ENCODE measurements at places on chromosomes 11 and 22. TPM values are rescaled to one million over a fixed set of nuclear protein-coding genes. Genes with fewer than 3 reads are reported as not detected.

KRTAP5-11 gene
- not detected for total RNA-seq

CCDC89 gene
- 4.4 TPM for total RNA-seq

EIF3L gene
- total RNA-seq, result 323 TPM

DNA sequence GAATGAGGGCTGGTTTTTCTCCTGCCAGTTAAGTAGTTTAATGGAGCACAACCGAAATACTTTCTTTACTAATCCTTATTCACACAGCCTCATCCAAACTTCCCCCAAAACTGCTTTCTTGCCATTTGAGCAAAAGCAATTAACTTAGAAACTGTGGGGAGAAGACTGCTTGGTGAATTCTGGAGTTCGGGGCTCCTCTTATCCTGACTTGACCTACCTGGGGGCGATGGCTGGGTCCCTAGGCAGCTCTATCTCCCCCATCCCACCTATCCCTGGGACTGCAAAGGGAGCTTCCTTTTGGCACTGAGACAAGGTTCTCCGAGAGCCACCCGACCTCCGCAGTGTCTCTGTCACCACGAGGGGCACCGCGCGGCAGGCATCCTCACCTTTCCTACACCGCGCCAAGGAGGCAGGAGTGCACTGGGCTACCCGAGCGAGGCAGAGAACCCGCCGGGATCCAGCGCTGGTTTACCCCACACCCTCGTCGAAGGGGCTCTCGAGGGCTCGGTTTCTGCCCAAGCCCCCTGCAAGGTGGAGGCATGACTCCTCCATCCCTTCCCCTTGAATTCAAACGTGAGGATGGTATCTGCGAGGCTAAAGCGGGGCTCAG is 759 bp downstream of the DESI1 start:
- peak; percentile 60 for DNase-seq

TMEM191B gene
- not detected for total RNA-seq

ANO9 gene
- total RNA-seq, result not detected

DNA sequence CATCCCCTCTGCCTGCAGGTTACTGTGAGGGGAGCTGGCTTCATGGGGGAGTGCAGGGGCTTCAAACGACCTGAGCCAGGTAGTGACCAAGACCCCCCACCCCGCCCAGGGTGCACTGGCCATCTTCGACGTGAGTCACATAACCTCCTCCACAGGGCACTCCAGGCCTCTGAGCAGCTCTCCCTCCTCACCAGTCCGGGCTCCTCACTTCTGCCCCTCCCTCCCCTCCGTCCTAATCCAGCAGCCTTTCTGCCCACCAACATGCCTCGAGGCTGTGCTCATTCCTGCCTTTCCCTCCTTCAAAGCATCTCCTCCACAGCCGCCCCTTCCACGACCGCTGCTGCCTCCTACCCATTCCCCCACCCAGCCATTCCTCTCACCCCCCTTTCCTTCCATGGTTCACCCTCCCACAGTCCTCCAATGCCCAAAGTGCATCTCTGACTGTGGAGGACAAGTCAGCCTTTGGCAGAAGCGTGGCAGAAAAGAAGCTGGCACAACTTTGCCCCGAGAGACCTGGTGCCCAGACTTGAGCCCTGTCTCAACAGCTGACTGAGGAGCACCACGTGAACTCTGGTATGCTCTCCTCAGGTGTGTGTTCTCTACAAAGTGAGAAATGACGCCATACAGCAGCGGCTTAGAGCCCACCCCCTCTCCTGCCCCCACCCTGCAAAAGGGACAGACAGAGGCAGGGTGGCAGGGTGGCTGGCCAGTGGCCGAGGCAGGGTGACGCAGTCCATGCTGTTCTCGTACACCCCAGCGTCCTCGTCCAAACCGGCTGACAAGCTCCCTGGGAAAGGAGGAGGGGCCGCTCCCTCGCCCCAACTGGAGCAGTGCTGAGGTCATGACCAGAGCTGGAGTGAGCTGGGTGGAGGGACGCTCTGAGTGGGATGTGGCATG is 30.4 kb downstream of the OPCML start:
- DNase-seq, result no peak

- no peak for DNase-seq
Measured at GRCh38 chr22:43417555-43417954, 5.7 kb downstream of the MPPED1 start.

GRCh38 chr22:23527971-23528740 is 51.9 kb downstream of the IGLL1 start:
- DNase-seq, result no peak

SAA4 gene
- total RNA-seq, result not detected

Measured in GM23248 (cell line).